KG1 (cell line): ENCODE measurements at places on chromosomes 1 and 21.

DNA sequence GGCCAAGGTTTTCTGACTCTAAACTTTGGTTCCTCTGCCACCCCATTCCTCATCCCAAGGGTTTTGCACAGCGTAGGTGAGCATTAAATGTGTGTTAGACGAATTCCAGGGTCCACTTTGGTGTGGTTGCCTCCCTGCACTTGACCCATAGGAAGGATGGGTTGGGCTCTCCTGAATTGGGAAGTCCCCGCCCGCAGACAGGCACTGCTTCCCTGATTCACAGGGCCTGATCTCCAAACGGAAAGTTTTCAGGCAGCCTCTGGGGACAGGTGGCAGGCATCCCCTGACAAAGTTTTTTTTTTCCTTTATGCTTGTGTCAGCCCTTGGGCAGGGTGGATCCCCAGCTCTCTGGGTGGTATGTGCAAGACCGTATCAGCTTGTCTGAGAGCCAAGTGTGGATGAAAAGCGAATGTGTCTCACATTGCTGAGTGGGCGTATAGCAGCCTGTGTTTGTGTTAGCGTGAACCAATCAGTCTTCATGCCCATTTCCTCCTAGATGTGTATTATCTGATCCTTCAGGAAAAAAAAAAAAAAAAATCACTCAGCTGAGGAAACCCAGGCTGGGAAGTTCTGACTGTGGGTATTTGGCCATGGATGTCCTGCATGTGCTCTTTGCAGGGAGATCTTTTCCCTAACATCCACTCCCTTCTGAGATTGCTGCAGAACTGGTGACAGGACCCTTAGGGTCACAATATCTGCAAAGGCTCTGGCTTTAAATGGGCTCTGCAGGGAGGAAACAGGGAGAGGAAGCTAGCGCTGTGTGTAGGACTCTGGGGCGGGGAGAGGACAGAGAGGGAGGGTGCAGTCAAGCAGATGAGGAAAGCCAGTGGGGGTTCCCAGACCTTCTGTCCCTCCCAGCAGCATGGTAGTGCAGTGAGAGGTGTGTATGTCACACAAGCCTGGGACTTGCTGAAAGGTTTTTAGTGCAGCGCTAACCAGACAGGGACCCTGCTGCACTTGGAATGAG is 42.2 kb upstream of the TRABD2B start:
- no peak for DNase-seq

DNA sequence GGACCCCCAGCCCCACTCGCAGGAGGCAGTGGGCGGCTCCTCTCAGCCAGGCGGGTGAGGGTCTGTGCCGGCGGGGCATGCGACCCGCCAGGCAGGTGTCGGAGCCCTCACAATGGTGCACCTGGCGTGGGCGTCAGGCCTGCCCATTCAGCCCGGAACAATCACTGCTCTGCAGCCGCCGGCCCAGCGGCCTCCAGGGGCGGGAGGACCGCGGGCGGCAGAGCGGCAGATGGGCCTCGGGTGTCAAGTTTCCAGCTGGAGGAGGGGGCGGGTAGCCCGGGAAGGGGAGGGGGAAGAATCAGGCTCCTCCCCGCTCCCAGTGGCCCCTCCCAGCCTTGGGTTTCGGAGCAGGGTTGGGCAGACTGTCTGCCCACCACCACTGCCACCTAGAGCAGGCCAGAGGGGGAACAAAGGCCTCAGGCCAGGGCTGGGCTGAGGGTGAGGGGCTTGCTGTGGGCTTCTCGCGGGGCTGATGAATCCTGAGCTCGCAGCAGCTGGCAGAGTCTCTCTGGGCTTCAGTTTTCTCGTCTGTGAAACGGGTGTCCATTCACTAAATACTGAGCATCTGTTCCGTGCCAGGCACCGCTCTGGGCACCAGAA is 39.5 kb upstream of the CASZ1 start:
- no peak for DNase-seq

- DNase-seq = no peak
Measured at GRCh38 chr1:220872296-220872695, 6.9 kb upstream of the HLX start.

DNA sequence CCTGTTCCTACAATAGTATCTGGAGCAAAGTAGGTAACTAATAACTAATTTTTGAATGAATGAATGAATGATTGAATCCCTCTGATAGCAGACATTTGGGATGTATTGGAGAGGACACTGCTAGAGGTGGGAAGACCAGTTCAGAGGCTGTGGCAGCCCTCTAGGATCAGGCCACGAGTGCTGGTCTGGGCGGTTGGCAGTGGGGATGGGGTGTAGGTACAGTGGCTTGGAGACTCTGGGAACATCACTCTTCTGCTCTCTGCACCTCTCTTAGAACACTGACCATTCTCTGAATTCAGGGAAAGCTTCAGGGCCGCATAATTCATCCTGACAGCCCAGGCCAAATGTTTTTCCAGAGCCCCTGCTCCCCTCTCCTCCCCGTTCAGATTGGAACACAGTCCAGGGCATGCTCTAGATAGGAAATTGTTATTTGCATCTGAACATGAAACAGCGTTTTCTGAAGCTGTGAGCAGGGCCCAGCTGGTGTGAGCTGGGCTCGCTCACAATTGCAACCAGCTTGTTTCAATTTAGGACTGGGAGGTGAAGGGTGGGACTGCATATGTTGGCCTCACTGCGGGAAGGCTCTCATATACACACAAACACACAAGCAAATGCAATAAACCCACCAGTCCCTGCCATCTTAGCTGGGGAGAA is 253.1 kb upstream of the USP24 start:
- DNase-seq = no peak

DNA sequence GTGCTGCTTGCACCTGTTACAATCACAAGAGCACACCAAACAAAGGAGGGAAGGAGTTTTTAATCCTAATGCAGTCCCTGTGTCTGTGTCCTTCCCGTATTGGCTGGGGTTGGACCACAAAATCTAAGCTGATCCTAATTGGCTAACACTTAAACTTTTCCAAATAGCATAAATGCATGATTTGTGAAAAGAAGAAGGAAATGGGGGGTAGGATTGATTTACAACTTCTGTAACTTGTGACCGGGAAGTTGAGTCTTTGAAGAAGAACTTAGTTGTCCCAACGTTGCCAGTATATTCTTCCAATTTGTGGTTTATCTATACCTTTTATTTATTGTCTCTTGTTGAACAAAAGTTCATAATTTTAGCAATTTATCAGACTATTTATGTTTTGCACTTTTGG is 11.8 kb upstream of the IPP start:
- DNase-seq = no peak

GRCh38 chr1:240151136-240151735 is 59.6 kb downstream of the FMN2 start:
- peak; percentile 17 for DNase-seq

DNA sequence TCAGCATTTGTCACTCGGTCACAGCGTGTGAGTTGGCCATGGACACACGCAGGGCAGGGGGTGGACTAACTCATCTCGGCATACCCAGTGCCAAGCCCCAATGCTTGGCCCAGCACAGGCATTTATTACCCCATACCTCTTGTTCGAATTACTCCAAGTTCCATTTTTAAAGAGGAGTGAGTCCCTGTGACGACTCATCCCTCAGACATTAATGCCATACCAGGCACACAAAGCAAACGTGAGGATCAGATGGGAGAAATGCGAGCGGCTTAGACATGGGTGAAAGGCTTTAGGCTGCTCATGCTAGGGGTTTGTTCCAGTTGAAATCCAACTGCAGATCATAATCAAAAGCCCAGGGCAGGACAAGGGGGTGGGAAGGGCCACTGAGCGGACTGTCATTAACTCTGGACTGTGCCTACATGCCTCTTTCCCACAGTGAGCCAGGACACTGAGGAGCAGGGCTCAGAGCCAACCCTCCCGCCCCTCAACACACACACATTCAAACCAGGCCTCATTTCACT is 118.5 kb upstream of the NGF start:
- no peak for DNase-seq

DNA sequence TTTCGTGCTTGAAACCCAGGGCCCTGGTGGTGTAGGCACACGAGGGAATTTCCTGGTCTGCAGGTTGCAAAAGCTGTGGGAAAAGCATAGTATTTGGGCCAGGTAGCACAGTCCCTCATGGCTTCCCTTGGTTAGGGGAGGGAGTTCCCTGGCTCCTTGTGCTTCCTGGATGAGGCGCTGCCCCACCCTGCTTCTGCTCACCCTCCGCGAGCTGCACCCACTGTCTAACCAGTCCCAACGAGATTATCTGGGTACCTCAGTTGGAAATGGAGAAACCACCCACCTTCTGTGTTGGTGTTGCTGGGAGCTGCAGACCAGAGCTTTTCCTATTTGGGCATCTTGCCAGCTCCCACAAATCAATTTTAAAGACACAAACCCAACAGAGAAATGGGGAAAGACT is 183.0 kb downstream of the PHTF1 start:
- no peak for DNase-seq

- DNase-seq = no peak
Measured at GRCh38 chr1:246954126-246954525, 22.4 kb upstream of the AHCTF1 start.

GRCh38 chr1:53066488-53066887 is 4.5 kb downstream of the PODN start:
- no peak for DNase-seq

- no peak for DNase-seq
Measured at GRCh38 chr1:51325878-51326755, 4.2 kb downstream of the TTC39A start.

GRCh38 chr1:88014131-88014530 is 669.9 kb upstream of the PKN2 start:
- DNase-seq = no peak

GRCh38 chr1:221029981-221030649 is 150.9 kb downstream of the HLX start:
- DNase-seq = no peak

DNA sequence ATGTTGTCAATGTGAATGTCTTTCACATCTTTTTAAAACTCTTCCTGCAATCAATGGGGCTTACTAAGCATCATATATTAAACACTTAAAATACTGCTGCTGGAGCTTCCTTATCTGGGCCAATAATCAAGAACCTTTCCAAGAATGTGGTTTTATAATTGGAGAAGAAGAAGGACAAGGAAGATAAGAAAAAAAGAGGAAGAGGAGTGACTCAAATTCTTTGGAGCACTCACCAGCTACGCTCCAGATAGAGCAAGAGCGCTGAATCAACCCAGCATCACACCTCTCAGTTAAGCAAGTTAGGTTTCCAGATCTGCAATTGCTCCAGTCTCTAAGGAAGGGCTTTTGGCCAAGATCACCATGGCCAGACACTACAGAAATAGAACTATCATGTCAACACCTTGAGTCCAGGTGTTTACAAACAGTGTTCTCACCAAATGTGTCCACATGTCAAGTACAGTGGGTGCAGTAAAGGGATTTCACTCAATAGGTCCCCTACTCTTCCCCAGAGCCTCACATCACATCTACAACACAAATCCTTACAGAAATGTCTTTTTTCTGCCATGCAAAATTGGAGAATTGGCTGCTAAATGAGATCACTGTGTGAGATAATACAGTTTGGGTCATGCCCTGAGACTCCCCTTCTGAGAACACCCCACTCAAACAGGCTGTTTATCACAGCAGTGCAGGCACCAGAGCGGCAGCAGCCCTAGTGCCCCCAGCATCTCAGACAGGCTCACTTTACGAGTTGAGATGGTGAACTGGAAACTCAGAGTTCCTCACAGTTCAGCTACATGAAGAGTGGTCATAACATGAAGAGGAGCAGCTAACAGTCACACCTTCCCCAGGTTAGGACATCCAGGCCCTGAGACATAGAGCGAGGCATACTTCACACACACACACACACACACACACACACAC is 1.7 kb upstream of the SPRR2B start:
- DNase-seq = no peak

DNA sequence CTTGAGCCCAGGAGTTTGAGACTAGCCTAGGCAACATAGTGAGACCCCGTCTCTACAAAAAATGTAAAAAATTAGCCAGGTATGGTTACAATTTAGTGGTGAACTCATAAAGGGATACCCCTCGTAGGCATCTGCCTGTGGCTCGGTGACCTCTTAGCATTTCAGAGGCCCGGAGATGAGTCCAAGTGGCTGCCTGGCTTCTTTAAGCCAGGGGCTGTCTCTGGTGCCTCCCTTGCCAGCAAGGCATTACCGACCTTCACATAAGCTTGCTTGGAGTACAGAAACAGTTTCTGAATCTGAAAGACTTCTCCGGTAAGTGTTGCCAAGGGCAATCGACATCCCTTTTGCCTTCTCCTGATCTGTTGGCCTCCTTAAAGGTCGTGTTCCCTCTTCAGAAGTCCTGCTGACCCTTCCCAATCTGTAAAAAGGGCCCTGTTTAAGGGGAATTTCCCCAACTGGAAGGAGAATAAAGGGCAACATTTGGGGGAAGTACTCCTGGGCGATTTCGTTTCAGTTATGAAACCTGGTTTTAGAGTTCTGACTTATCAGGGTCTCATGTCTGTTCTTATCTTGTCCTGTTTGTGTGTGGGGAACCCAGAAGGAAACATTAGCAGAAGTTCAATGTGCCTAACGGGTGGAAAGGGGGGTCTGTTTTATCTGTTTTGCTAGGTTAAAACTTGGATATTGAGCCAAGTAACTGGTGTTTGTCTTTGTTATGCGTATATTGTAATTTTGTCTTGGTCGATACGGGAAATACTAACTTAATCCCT is 32.9 kb downstream of the KIFAP3 start:
- no peak for DNase-seq

- DNase-seq = no peak
Measured at GRCh38 chr1:17404034-17404684, 32.2 kb downstream of the PADI6 start.

DNA sequence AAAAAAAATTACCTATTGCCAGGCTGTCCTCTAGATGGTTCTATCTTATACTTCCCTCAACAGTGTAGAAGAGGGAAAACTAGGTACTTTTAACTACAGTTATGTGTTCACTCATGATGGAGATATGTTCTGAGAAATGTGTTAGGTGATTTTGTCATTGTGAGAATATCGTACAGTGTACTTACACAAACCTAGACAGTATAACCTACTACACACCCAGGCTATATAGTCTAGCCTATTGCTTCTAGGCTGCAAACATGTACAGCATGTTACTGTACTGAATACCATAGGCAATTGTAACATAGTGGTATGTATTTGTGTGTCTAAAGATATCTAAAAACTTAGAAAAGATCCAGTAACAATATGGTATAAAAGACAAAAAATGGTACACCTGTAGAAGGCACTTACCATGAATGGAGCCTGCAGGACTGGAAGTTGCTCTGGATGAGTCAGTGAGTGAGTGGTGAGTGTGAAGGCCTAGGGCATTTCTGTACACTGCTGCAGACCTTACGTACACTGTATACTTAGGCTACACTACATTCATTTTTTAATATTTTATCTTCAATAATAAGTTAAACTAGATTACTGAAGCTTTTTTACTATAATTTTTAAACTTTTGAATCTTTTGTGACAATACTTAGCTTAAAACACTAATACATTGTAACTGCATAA is 13.2 kb downstream of the MGST3 start:
- DNase-seq = no peak
